CD4-positive, alpha-beta T cell treated with Interleukin-15 for 4 hours (primary cell): ENCODE measurements at places on chromosomes 6 and 20.

- no peak for DNase-seq
These were observed 161.2 kb downstream of the PTPRT start for GRCh38 chr20:43028470-43028869.

DNA sequence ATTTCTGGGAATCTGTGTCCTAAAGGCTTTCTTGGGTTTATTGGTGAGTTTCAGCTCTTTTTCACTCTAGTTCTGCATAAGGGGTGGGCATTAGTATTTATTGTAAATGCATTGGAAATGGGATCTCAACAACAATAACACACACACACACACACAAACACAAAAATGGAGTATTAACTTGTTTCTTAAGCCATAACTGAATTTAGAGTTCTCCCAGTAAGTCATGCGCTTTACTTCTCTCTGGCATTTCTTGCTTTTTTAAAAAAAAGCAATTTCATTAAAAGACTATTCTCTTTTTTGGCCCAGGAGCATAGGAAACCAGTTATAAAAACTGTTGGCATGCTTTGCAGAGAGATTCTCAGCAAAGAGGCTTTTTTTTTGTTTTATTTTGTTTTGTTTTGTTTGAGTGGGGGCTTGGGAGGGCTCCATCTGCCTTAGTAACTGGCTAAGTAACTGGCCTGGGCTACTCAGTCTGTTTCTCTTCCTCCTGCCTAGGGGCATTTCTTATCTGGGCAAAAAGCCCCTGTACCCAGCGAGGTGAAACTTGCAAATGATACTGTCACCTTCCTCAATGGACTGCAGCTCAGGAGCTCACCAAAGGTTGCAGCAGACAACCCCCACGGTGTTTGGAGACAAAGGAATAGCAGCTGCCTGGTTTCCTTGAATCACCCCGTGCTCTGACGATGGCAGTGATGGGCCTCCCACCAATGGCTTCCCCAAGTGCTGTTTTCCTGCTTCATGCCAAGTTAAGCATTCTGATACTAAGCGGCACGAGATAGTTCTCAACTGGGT is 128.5 kb downstream of the BCAS1 start:
- no peak for DNase-seq

DNA sequence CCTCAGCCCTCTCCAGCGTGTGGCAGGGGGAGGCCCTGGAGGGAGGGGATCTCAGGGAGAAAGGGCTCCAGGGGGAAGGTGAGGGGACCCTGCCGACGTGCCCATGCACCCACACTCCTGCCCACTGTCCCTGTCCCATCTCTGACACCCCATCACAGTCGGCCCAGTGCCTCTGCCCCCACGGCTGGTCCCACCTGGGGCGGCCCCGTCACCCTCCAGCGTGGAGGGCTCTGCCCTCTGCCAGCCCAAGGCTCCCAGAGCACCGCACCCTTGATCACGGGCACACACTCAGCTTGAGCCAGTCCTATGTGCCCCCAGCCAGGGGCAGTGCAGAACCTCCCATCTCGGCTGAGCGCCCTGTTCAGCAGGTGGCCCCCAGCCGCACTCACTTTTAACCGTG is 9.2 kb downstream of the SLC4A11 start:
- no peak for DNase-seq

DNA sequence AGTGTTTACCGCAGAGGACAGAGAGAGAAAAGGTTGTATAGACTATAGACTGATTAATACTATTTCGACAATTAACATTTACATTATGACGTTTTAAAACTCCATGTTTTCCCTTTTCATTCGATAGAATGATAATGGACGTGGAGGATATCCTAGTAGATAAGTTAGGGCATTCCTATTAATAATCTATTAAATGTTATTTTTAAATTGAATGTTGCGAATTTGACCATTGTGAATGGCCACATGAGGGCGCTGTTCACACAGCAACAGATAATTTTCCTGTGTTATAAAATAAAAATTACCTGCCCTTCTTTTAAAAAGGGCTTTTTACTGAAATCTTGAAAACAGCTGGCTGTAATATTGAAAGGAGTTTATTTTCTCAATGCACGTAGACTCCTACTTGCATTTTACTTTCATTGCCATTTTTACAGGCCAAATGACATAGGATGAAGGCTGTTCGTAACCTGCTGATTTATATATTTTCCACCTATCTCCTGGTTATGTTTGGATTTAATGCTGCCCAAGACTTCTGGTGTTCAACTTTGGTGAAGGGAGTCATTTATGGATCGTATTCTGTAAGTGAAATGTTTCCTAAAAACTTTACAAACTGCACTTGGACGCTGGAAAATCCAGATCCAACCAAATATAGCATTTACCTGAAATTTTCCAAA is 3.3 kb downstream of the ADGRB3 start:
- no peak for DNase-seq

- DNase-seq: no peak
These were observed 18.6 kb upstream of the PPP1R14C start for GRCh38 chr6:150124235-150124634.

GRCh38 chr6:8137529-8137939 is 35.2 kb upstream of the EEF1E1 start:
- DNase-seq: no peak

DNA sequence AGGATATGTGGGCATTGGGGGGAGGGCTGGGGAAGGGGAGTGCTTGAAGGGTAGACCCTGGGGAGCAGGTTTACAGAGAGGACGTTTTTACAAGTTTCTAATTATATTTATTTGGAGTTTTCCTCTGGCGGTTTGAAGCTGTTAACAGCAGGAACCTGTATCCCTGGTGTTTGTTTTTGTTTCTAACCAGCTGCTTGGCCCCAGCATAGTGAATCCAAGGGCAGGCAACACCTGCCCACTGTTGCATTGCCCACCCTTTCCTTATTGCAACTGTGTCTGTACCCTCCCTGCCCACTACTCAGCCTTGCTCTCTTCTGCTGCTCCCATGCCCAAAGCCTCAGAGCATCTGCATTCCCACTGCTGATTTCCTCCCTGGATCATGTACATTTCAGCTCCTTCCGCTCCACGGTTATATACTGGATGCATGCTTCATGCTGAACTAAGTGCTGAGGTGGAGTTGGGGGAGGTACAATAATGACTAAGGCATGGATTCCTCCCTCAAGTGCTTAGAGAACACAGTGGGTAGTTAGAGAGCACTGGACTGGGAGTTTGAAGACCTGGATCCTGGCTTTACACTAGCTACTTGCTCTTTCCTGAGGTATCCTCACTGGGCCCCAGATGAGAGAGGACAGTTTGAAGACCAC is 6.0 kb downstream of the SCUBE3 start:
- DNase-seq: no peak

DNA sequence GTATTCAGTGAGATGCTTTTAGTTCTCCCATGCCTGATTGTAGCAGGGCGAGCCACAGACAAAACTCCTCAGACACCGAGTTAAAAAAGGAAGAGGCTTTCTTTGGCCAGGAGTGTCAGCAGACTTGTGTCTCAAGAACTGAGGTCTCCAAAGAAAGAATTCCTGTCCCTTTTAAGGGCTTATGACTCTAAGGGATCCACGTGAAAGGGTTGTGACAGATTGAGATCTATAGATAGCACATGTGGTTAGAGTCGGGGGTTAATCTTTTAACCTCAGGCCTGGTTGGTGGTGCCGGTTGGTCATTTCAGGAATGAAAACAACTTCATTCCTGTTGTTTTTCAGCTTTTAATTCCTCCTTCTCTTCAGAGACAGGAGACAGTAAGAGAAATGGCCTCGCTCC is 168.8 kb upstream of the GRIK2 start:
- no peak for DNase-seq

DNA sequence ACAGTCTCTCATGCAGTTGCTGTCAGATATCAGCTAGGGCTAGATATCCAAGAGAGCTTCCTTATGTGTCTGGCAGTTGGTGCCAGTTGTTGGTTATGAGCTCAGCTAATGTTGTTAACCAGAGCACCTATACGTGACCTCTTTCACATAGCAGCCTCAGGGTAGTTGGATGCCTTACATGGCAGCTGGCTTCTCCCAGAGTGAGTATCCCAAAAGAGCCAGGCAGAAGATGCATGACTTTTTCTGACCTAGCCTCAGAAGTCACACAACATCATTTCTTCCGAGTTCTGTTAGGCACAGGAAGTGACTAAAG is 175.7 kb downstream of the VEGFA start:
- DNase-seq: no peak

DNA sequence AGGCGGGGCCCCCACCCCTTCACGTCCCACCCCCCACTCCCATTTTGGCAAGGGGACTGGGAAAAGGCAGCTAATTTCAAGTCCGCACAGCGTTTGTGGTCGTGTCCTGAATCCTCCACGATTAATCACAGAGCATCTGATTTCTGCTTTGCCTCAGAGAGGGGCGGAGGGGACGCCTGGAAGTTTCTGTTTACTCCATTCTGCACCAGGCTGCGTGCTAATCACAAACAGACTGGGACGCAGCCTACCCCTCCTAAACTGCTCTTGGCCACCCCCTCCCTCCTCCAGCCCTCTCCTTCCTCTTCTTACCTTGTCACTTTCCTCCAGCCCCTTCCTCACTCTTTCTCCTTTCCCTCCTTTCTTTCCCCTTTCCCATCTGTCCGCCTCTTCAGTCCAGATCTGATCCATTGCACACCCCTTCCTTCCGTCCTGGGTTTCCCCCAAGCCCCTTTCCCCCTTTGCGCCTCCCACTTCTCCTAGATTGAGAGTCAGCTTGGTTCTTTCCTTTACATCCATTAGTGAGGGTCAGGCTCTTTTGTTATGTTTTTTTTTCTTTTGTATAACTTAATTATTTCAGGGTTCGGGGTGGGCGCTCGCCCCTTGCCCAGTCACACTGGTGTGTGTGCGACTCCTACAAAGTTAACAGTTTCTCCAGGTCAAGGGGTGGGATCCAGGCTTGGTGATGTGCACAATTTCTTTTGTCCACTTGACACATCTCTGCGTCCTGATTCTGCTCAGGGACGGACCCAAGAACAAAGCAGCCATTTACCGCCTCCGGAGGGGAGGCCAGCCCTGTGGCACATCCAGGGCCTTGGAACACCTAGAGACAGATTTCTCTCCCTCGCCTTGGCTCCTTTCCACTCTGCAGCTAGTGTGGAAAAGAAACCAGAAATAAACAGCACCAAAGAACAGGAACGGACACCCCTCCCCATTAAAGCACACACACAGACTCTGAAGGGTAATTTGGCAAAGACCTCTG is 520 bp upstream of the RIPOR3 start:
- DNase-seq: no peak

DNA sequence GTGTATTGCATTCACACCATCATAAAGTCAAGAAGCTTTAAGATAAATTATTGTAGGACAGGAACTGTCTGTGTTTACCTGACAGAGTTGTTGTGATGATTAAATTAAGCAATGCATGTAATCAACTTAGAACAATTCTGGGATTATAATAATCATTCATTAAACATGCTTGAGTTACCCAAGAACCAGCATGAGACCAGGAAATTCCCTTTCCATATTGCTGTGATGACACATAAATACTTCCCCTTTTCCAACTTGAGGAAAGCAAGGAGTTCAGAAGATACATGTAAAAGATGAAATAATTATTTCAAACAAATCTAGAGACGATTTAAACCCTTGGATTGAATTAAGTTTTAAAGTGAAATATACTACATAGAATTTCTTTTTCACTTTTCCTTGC is 404.4 kb downstream of the GJA1 start:
- no peak for DNase-seq

GRCh38 chr20:11274141-11274594 is 600.4 kb upstream of the JAG1 start:
- DNase-seq: no peak

DNA sequence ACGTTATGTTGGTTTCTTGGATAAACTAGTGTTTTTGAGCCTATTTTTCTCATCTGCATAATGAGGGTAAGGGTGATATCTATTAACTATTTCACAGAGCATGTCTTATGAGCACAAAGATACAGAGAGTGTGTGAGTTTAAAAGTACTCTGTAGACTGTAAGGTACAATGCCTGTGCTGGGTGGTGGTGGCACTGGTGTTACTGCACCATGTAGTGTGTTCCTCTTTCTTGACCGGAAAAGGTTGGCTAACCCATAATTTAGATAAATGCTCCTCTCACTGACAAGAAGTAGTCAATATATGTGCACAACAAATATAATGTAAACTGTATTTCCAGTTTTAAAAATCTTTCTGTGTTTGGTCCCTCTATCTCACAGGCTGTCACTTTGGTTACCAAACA is 116.2 kb upstream of the MMS22L start:
- no peak for DNase-seq

- DNase-seq: no peak
These were observed 81.0 kb downstream of the TIAM2 start for GRCh38 chr6:155075930-155076695.

- DNase-seq: no peak
These were observed 271.4 kb downstream of the EYA4 start for GRCh38 chr6:133512410-133513016.

- no peak for DNase-seq
These were observed 15.4 kb downstream of the ACTR5 start for GRCh38 chr20:38763616-38764015.

DNA sequence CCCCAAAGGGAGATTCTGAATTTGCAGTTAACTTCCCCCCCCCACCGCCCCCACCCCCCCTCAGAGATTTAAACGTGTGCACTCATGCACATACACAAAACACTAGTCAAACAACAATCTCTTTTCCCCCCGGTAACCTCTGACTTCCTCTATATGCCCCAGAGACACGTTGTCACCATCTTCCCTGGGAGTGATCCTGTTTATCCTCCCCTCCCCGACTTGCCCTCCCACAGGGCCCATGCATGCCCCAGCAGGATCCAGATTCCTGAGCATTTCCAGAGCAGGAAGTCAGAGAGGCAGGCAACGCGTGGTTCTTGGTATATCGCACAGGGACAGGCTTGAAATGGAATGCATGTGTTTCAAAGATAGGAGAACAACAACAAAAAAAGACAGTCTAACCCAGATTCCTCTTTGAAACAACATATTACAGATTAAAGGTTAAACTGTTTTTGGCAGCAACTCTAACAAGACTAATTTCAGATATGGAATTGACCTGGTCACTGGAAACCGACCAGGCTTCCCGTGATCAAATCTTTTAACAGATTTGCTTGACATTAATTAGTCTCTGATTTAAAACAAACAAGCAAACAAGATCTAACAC is 1.3 kb downstream of the BLCAP start:
- DNase-seq: no peak

- DNase-seq: peak; percentile 38
These were observed 175.8 kb downstream of the GMPR start for GRCh38 chr6:16414205-16414604.

DNA sequence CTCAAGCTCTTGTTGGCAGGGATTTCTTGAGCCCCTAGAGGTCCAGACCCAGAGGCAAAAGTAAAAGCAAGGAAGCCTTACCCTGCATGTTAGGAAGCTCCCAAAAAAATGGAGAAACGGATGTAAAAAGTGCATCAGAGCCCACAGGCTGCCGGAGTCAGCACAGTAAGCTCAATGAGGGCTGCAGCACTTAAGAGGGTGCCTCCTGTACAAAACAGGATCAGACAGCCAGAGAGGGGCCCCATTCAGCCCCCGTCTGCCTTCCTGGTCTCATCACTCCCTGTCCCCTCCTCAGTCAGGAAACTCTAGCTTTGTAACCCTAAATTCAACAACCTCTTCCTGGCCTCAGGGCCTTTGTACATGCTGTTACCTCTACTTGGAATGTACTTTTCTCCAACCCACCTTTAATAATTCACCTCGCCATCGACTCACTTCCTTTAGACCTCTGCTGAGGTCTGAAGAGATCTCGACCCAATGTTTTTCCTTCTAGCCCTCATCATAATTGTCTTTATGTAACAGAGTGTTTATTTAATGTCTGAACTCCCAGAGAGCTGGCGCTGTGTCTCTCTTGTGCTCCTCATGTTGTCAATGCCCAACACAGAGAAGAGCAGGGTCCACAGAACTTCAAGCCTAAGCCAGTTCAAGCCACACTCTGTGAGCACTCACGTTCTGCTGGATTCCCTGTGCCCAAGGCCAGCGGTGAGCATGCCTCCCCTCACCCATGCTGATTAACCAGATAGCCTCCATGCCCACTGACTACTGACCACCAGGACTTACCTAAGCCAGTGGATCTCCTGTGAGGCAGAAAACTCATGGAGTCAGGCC is 2.8 kb upstream of the PLCG1 start:
- DNase-seq: no peak
